ENCODE measurements at places on chromosomes 5 and 9.

GRCh38 chr5:155046591-155046990 lies 33.0 kb downstream of the KIF4B start:
- no peak for DNase-seq

- no peak for DNase-seq
These were observed 53.0 kb upstream of the GRAMD2B start for GRCh38 chr5:126369995-126370731.

DNA sequence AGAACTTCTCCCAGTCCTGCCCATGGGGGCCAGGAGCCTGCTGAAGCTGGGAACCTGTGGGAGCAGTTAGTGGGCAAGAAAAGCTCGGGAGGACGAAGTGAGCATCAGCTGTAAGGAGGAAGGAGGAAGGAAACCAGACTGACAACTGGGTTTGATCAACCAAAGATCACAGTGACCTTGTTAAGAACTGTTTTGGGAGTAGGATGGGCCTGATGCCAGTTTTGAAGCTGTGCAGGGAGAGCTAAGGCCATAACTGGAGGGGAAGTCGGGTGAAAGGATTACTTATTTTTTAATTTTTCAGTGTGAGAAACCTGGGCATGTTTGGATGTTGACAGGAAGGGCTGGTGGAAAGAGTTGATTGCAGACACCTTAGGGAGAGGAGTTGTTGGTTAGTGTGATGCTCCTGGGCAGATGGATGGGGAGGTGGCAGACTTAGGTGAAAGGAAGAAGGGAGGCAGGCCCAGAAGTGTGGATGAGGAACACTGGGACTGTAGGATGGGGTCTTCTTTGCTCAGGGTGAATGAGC lies 58.3 kb upstream of the KLF4 start:
- DNase-seq, result no peak

GRCh38 chr5:127944125-127944524 lies 139.4 kb upstream of the SLC12A2 start:
- no peak for DNase-seq

DNA sequence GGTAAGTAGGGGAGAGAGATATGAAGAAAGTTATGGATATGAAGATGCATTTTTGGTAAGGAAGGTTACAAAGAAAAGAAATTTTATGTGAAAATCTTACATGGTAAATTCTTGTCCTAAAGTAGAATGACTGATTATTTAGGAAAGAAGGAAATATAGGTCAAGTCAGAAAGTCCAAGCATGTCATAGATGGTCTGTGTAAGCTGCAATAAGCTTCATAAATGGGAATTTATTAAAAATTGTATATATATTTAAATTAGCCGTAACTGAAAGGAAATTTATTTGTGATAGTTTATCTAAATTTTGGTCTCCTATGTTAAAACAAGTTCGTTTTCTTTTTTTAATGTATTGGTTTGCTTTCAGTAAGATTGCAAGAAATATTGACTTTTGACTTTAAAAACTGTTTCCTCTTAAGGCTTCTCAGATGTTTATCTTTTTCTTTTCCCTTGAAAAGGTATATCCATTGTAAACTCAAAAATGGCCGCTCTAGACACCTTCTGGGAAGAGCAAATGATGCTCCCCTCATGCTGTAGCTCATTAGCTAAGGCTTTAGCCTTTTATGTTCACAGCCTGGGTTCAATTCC lies 46.8 kb upstream of the HAPLN1 start:
- no peak for DNase-seq

DNA sequence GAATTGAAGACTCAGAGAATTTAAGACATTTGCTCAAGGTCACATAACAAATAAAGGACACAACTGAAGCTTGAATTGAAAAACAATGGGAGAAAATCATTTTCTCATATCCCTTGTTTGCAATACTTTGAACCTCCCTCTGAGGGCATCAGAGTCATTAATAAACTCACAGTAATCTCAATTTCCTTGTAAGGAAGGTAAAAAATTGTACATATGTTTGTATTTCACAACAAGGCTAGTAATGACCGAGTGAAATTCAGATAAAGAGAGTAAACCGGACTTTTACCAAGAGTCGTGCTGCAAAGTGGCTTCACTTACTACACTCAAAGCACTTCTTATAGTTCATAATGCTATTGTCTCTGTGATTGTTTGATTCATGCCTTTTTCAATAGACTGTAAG lies 665.0 kb downstream of the NR2F1-AS1 start:
- no peak for DNase-seq

- no peak for DNase-seq
These were observed 25.8 kb upstream of the ATP6V1G1 start for GRCh38 chr9:114561771-114562170.

DNA sequence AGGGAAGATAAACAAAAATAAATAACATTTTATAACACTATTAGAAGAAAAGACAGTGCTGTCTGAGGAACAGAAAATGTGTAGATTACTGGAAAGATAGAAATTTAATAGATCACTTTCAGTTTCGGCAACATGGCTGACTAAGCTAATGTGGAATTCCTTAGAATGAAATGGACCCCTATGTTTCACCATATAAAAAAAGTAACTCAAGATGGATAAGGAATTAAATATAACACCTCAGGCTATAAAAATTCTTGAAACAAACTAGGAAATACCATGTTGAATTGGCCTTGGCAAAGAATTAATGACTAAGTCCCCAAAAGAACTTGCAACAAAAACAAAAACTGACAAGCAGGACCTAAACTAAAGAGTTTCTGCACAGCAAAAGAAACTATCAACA lies 558.3 kb downstream of the CHSY3 start:
- DNase-seq, result no peak

GRCh38 chr9:129860653-129861446 lies 25.6 kb downstream of the USP20 start:
- no peak for DNase-seq

- DNase-seq, result no peak
These were observed 29.8 kb downstream of the CD274 start for GRCh38 chr9:5479994-5480694.

GRCh38 chr9:124295159-124295794 lies 37.5 kb downstream of the NEK6 start:
- DNase-seq, result no peak

Measured in AG04450 (cell line).